ENCODE measurements at places on chromosomes 11 and 22.

DNA sequence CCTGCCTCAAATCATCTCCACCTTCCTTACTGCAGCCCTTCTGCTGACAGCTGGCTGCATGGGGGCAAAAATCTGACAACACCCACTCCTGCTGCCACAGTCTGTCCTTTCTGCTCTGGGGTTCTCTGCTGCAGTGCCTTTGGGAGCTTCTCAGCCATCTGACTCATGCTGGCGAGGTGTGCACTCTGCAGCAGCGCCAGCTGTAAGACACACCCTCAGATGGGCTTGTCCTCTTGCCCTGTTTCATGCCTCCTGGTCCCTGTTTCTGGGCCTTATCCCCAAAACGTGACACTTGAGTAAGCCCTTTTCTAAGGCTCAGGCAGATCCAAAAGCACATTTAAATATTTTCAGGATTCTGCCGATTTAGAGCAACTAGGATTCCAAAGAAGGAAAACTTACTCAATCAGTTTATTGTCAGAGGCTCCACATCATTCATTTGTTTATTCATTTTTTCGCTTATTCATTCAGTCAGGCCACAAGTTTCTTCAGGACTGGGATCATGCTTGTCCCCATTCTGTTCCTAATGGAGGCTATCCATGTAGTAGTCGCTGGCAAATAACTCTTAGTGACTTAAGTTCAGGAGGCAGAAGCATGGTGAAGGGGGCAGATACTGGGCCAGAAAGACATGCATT is 60.2 kb downstream of the SMIM38 start:
- peak; percentile 65 for DNase-seq

- no peak for DNase-seq
Observed at GRCh38 chr11:10900681-10901415, 43.0 kb upstream of the ZBED5 start.

- no peak for DNase-seq
Observed at GRCh38 chr11:131038597-131038996, 122.3 kb upstream of the SNX19 start.

DNA sequence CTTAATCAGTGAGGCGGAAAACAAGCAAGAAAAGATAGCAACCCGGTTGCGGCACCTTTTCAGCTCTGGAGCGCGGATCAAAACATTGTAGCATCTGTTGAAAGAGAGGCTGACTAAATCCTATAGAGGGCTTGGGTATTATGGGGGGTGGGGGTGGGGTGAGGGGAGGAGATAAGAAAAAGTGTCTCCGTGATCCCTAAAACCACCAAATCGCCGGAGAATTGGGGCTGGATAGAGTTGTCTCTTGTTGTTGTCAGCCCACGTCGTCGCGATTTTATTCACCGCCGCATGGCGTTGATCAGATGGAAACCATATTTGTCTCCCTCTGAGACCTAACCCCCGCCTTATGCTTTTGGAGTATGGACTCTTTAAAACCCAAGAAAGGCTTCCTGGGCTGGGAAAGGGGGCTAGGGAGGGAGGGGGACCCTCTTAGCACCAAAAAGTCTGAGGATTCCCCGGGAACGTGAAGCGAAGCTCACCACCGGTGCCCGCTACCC is 13.0 kb downstream of the PAX6 start:
- DNase-seq: no peak

- no peak for DNase-seq
Observed at GRCh38 chr11:22671751-22672150, 5.3 kb downstream of the GAS2 start.

DNA sequence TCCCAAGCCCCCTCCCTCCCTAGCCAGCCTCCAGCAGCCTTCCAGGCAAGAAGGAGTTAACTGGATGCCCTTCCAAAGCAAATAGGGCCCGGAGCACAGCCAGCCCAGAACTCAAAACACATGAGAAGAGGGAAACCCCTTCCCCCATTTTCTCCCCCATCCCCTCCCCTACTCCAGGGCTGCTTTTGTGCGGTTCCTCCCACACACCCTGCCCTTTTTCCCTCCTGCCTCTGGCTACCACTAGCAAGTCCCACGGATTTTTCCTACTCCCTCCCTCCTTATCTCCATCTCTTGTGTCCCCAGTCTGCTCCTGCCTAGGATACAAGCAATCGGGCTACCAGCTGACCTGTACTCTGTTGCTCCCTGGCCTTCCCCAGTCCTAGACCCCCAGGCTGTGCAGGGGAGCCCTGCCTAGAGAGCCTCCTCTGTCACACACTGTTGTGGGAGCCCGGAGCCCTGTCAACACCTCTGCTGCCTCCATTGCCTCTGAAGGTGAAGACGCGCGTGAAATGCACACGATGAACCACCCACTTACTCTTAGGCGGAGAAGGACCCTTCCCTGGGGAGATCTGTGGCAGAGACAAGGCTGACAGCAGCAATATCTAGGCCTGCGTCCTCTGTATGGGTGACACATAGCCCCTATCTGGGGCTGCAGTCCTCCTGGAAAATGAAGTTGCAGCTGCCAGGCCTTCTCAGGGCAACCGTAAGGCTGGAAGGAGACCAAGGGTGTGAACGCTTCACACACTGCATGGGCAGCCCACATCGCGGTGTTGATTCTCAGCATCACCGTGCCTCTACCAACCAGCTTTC is 282.8 kb downstream of the MN1 start:
- DNase-seq: no peak

DNA sequence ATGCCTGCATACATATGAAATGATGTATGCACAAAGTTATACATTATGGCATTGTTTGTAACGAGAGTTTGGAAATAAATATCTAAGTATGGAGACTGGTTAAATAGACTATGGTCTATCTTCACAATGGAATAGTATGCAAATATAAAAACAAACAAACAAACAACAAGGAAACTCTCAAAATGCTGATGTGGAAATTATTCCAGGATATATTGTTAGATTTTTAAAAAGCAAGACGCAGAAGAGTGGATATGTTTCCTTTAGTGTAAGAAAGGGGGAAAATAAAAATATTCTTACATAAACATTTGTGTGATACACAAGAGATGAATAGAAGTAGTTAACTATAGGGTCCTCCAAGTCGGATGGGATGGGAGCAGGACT is 10.8 kb upstream of the CRKL start:
- no peak for DNase-seq

DNA sequence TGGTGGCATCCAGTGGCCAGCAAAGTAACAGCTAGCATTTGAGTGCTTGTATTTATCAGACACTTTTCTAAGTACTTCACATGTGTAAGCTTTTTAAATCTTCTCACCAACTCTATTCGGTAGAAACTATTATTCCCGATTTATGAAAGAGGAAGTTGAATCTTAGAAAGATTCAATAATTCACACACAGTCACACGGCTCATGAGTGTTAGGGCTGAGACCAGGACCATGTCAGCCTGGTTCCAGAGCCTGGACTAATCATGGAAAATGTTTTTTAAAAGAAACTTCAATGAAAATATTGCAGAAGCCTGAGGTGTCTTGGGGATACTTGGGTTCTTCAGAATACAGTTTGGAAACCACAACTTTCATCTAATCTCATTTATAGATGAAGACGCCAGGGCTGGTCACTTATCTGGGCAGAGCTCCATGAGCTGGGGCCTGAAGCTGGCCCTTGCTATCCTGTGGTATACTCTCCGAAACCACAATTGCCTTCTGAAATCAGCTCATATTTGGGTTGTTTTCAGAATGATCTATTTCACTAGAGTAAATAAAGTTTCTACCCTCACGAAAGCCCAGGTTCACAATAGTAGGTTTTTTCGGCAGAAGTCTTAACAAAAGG is 4.3 kb upstream of the CRTAM start:
- no peak for DNase-seq

DNA sequence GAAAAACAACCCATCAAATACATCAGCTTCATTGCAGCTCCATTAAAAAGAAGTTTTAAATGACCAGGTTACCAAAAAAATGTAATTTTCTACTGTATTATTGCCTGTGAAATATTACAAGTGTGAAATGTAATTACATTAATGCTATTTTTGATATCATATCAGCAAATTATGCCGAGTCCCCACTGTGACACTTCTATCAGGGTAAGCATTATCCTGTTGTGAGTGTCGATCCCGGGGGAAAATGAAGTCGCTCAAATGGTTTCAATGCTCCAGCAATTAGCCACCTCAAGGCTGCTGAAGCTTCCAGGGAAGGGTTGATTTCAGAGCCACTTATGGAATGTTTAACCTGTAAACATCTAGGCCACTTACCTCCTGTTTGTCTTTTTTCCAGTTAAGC is 70.4 kb downstream of the RCN1 start:
- DNase-seq: no peak

GRCh38 chr11:23453522-23453921 is 593.2 kb upstream of the CCDC179 start:
- no peak for DNase-seq

- peak; percentile 91 for DNase-seq
Observed at GRCh38 chr11:61477727-61478148, 30.8 kb upstream of the LRRC10B start.

Data from lower leg skin (tissue), 4 donors.